GM12864 (cell line): ENCODE measurements at places on chromosomes 7 and 10.

- DNase-seq: no peak
Measured at GRCh38 chr7:88256906-88257305, 37.1 kb upstream of the SRI start.

DNA sequence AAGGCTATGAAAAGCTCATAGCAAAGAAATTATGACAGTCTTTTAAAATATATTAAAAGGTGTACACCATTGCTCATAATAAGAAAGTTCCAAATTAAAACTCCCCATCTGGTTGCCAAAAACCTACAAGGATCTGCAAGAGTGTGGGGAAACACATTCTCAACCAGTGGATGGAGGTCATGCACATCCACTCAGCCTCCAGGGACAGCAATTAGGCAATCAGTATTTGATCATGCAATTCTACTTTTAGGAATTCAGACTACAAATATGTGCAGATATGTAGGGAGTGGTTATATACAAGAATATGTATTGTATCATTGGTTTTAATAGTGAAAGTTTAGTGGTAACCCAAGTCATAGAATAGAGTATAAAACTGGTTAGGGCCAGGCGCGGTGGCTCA lies 157.8 kb downstream of the FGFR2 start:
- no peak for DNase-seq

DNA sequence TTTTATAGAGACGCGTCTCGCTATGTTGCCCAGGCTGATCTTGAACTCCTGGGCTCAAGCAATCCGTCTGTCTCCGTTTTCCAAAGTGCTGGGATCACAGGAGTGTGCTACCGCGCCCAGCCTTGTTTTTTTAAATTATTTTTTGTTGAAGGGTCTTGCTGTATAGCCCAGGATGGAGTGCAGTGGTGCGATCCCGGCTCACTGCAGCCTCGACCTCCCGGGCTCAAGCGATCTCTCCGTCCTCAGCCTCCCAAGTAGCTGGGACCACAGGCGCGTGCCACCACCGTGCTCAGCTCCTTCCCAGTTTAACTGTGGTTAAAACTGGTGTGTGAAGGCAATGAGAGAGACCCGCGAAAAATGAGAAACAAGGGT lies 11.0 kb upstream of the HNRNPF start:
- no peak for DNase-seq

GRCh38 chr7:148620749-148621359 lies 30.3 kb downstream of the C7orf33 start:
- no peak for DNase-seq

DNA sequence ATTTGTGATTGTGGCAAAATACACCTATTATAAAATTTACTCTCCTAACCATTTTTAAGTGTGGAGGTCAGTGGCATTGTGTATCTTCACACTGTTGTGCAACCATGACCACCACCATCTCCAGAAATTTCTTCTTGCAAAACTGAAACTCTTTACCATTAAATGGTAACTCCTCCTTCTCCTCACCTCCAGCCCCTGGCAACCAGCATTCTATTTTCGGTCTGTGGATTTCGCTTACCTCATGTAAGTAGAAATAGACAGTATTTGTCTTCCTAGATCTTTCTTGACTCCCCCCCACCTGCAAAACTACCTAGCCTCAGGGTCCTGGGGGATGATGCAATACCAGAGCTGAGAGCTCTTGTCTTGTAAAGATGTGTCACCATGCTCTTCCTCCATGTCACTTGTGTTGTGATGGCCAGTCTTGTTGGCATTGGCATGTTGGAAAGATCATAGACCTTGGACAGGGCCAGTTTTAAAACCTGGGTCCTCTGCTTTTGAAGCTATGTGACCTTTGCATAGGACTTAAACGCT lies 71.1 kb upstream of the EMX2 start:
- no peak for DNase-seq

DNA sequence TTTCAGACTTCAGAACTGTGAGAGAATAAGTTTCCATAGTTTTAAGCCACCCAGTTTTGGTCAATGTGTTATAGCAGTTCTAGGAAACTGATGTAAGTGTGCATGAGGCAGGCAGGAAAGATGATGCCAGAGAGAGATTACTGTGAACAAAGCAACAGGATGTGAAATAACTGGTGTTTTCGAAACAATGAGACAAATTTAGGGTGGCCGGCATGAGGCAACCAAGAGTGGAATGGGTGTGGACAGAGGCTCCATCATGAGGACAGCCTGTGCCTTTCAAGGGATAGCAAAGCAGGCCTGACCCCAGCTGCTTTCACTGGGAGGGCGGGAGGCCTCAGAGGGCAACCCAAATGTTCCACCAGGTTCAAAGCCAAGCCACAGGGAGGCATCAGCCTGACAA lies 67.3 kb upstream of the UCN3 start:
- DNase-seq: no peak

- no peak for DNase-seq
Measured at GRCh38 chr7:67006965-67007364, 10.3 kb downstream of the TYW1 start.

- no peak for DNase-seq
Measured at GRCh38 chr7:77606562-77606961, 69.5 kb downstream of the PTPN12 start.

- no peak for DNase-seq
Measured at GRCh38 chr7:151185762-151186639, 1.0 kb downstream of the ASB10 start.

- DNase-seq: no peak
Measured at GRCh38 chr7:132298790-132299189, 277.5 kb downstream of the PLXNA4 start.
